ENCODE measurements at places on chromosomes 5 and 9.

DNA sequence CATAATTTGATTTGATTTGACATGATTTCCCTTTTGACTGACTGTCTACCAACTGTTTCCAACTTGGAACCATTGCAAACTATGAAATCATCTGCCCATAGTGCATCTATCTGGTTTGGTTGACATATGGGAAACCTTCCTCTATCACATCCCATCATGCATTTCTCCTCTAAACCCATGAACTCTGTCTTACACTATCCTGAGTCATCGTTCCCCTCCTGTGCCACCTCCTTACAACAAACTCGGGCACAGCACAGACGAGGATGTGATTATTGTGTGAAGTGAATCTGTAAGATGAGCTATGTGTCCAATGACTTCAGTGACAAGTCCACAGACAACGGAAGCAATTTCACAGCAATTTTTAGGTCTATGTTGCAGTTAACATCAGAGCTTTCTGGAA is 126.1 kb downstream of the NPR3 start:
- DNase-seq = no peak

DNA sequence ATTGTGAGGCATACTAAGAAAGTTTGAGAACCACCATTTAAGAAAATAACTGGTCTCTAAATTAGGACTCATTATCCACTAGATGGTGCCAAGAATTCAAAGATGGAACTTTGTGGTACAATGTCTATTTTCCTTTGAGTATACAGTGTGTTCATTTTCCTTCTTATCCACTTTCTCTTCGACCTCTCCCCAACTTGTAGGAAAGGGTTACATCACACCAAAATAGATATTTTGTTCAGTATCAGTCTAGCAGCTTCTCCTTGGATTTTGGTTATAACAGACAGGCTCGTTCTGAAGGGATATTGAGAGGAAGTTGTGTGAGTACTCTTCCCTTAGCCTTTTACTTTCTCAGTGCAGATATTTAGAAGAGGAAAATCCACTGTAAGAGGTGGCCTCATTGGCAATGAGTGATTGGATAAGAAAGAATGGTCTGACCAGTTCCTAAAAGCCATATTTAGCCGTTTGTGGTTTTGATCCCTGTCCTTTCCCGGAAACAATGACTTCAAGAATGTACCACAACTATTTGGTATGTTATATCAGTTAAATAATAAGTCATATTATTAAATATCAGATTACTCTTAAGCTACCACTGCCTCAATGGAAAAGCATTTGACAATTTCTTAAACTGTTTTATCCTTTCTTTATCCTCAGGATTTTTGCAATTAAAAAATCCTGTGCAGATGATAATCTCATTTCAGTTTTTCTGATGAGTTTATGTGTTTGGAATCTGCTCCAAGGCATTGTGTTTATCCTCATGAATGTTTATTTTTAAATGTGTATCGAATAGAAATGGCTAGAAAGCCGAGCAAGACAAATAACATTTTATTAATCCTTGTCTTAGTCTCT is 69.0 kb upstream of the GRAMD2B start:
- peak; percentile 54 for DNase-seq

DNA sequence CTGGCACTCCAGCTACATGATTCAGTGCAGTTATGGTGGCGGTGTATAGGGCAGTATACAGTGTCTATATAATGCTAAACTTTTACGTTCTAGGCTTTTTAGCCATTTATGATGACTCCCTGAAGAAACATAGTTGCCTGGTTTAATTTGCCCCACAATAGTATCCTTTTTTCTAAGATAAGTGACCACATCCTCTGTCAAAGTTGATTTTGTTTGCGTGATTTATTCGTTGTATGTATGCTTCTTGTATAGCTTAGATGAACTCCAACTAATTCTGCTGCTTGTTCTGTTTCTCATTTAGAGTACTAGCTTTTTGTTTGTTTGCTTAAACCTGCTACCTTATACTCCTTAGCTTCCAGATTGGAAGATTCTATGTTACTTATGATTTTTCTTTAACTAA is 83.6 kb downstream of the ERMP1 start:
- DNase-seq = no peak

DNA sequence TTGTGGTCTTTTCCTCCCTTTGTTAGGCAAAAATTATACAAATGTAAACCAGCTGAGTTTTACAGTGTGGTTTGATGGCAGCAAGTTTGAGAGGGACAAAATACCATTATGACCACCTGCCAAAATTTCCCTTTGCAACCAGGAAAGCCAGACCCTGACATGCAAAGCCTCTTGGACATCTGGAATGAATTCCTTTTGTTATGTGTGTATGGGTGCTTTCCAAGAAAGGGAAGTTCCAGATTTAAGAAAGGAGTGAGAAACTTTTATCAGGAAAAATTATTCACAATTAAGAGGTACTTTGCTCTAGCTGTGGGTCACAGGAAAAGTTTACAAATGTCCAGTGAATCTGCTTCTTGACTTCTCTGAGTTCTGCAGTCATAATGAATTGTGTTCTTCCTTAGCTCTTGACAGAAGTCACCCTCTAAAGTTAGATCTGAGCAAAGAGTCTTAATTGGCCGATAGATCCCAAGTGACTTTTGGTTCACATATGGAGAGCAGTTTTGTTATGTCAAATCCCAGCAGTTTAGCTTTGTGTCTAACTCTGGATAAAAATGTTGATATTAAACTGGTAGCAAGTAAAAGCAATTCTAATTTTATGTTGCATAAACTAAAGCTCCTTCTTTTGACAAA is 295.9 kb upstream of the ZNF608 start:
- no peak for DNase-seq

DNA sequence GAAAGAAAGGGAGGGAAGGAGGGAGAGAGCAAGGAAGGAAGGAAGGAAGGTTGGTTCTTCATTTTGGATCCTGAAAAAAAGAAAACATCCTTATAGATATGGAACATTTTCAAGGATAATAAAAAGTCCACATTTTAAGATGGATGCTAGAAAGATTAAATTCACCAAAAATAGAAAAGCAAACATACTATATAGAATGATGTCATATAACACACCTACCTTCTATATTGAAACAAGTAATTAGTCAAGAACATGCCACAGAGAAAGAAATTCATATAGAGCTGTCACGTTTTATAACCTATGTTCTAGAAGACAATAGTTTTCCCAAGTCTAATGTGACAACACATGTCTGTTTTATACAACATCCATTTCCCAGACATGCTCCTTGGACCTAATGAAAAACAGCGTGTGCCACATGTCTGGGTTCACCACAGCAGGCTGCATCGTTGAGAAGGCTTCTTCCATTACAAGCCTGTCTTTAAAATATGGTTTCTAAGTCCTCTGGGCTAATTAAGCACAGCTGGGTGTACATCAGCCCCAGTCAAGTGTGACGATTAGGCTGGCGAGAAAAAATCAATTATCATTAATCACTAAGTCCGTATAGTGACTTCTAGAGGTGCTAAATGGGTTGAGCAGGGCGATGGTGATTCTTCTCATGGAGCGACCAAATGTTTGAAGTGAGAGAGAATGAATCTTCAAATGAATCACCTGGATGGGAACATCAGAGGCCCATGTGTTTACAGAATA is 301.8 kb downstream of the TLE1 start:
- DNase-seq = no peak

- DNase-seq = no peak
Measured at GRCh38 chr9:20352591-20352990, 269.7 kb downstream of the MLLT3 start.

DNA sequence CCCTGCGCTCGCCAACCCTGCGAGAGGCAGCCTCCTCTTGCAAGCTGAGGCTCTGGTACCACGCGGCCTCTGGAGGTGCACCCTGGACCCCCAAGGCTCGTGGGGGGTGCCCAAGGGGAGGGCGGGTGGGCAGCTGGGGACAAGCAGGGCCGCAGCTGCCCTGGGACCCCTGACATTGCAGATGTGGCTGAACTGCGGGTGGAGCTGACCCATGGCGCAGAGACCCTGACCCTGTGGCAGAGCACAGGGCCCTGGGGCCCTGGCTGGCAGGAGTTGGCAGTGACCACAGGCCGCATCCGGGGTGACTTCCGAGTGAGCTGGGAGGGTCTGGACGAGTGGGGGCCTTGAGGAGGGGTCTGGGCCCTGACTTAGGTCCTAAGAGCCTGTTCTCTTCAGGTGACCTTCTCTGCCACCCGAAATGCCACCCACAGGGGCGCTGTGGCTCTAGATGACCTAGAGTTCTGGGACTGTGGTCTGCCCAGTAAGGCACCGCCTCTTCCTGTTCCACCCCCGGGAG is 1.5 kb downstream of the MAMDC4 start:
- no peak for DNase-seq

DNA sequence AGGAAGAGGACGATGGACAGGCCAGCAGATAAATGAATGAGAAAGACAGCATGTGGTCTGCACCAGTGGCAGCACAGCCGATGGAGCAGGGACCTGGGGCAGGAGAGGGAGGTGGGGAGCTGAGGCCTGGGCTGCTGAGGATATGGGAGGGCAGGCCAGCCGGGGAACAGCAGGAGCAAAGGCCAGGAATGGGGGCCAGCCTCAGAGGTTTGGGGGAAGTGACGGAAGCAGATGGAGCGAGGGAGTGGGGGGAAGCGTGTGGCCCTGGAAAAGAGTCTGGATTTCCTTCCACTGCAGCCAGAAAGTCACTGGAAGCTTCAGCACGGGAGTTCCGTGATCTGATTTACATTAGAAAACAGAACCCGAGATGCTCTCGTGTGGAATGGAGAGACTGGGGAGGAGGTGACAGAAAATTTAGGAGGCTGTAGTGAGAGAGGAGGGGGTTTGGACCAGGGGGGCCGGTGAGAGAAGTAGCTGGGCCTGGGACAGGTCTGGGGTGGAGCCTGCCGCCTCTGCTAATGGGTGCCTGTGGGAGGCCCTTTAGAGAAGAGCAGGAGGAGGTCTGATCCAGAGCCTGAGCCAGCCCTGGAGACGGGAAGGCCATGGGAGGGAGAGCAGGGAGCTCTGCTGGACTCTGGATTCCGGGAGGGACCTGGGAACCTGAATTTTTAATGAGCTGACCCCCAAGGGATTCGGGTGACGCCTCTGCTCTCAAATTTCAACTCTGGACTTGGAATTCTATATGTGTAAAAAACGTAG is 65.4 kb downstream of the TSPAN17 start:
- DNase-seq = no peak

DNA sequence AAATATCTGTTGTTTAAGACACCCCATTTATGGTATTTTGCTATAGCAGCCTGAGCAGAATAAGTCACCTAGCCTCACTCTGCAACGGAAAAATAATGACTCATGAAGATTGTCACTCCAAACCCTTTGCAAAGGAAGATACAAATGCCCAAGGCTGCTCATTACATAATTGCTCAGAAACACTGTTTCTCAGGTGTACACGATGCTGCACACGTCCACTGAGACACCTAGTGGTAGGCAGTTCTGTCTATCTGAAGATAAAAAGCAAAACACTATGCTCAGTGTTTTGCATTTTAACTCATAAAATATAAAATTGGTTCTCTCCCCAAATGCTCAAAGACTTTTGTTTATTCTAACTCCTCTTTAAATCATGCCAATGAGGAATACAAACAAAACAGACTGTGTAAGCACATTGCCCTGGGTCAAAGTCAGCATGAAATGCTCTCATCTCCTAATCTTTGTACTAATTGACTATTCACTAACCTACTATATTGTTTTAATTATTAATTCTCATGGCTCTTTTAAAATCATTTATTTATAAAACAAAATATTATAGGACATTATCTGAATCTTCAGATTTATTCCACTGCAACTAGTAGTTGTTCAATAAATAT is 7.7 kb upstream of the TSLP start:
- peak; percentile 38 for DNase-seq

DNA sequence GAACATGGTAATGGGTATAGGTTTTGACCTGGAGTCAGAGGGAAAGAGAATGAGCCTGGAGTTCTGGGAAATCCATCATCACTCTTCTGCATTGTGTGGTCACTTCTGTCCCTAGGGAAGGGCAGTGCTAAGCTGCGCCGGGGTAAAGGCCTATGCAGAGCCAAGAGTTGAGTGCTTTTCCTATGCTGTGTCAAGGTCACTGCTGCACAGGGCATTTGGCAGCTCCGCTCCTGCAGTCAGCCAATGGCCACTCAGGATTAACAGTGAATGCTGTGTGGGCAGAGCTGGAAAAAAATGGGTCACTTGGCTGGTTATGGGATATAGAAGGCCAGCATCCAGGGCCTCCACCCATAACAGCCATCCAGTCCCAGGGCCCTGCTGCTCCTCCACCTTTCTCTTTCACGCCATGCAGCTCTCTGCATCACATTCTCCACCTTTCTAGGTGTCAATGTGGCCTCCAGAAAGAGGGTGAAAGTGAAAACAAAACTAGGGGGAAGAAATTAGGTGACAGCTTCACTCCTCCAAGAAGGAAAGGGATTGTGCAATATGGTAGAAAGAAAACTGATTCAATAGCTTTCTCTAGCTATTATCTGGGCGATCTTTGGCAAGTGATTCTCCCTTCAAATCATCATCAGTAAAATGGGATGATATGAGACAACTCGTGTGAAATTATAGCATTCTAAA is 279.3 kb upstream of the ANKRD55 start:
- no peak for DNase-seq

Data from GM20000 (cell line).